ENCODE measurements at places on chromosomes 12 and 14.

GRCh38 chr12:119784673-119785072 lies 92.4 kb downstream of the CIT start:
- DNase-seq: no peak

DNA sequence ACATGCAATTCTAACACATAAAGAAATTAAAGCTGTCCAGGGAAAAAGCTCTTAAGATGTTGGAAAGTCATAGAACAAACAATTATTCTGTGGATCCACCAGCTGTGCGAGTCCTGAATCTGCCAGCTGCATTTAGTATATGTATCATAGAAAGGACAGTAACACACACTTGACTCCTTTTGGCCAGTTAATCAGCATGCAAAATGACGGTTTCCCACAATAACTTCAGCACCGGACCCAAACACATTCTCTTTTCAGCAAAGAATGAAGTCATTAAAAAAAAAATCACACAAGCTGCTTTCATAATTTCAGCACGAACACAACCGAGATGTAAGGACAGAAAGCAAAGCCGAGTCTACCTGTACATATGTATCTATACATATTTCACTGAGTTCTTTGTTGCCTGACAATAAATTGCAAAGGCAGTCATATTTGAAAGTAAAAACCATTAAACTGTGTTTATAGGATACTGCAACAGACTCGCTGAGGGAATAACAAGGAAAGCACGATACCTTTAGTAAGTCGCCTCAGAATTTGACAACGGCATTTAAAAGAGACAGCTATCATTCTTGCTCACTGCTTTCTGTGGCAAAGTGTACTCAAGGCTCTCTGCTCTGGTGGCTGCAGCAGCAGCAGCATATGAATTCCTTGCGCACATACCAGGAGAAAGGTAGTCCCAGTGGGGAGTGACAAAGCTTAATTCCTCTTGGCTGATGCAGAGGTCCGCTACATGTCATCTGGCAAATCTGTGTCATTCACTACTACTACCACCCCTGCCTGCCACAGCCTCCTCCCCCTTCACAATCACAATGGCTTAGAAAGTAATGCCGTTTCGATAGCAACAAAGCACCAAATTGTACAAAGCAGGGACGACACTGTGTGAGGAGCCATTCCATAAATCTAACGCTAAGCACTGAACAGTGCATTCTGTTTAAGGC lies at the start of gene GRIP1:
TSS of gene GRIP1 (minus strand) at position 739 of the 938 bp plus-strand sequence. CDS start at position 567, 172 bp downstream.
- no peak for DNase-seq

DNA sequence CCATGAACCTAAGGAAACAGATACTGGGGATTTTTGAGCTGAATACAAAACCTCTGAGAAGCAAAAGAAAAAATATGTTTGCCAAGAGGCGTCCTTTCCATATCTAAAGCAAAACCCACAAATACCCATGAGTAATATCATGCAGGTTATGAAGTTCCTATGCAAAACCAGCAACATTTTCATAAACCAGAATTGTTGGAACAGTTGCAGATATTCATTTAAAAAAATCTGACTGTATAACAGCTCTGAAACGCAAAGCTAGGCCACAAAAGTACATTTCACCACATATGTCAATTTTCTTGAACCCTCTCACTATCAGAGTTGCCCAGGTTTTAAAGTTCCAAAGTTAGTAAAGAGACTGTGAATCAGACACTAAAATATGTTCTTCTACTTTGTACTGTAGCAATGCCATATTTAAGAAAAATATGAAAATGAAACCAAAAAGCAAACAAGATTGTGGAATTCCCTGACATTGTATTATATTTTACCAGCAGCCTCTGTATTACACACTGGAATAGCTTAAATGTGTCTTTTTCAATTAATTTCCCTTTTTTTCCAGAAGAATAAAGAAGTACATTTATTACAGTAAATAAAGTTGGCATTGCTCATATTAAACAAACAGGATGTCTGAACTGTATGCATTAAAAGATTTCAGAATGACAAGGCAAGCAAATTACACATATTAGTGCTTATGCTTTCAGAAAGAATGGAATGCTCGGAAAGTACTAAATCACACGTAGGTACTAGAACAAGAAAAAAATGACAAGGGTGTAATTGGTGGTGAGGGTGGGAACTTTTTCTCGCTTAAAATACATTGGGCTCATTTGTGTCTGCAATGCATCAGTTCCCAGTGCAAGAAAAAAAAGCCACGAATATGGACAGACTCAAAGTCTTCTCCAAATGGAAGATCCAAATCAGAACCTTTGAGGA lies 33.6 kb upstream of the HIF1A start:
- no peak for DNase-seq

DNA sequence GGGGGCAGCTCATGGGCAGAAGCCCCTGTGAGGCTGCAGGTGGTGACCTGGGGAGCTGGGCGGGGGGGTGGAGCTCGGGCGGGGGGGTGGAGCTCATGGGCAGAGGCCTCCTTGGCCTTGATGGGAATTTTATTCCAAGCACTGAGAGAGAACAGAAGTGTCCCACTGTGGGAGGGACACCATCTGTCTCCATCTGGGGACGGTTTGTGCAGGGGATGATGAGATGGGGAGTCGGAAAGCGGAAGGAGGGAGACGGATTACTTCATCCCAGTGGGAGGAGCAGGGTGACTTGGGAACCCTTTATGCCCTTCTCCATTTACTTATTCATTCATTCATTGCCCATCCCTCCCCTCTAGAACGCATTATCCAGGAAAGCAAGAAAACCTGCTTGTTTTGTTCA lies 304.7 kb downstream of the ADGRD1 start:
- DNase-seq: no peak

DNA sequence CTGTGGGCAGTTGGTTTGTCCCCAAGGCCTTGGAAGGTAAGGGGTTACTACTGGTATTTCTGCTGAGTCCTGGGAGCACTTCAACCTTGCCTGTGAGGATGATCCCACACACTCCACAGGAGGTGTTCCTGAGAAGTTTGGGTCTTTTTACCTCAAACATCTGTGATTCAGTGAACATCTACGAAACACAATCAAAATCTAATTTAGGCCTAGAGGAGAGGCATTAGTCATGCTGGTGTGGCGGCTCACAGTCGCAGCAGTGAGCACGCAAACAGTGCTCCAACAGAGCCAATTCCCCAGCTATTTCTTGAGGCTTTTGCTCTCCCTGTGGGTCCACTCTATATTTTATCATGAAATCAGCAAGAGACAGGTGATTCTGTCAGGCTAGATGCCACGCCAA lies 107.6 kb downstream of the APAF1 start:
- DNase-seq: no peak

GRCh38 chr12:30909349-30910037 lies 17.1 kb upstream of the TSPAN11 start:
- no peak for DNase-seq

GRCh38 chr12:90870971-90871725 lies 83.8 kb downstream of the CCER1 start:
- DNase-seq: no peak

DNA sequence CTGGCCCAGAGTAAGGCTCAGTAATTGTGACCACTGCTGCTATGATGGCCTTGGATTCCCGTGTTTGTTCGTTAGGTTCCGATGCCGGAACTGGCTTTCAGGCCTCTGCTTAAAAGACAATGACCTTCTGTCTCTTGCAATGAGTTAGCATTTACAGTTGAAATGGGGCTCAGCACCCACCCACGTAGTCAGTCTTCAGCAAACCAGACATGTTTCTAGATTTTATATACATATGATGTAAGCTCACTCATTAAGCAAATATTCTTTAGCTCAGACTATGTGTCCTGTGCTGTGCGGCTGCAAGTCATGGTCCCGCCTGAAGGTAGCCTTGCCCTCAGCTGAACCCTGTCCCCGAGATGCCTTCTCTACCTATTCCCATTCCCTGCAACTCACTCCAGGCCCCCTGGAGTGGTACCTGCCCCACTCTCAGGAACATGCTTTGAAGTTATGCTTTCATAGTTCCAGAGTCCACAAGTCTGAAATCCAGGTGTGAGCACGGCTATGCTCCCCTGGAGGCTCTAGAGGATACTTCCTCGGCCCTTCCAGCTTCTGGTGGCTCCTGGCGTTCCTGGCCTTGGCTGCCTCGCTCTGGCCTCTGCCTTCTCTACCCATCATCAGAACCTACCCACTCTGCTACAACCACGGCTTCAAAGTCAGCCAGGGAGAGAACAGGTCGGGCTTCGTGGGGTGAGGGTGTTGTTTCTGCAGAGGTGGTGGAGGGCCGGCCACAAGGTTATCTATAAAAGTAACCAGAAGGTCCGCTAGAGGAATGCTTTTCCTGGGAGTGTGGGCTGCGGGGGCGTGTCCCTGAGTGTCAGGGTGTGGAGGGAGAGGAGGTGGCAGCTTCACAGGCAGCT lies 157.8 kb downstream of the RBM19 start:
- no peak for DNase-seq

DNA sequence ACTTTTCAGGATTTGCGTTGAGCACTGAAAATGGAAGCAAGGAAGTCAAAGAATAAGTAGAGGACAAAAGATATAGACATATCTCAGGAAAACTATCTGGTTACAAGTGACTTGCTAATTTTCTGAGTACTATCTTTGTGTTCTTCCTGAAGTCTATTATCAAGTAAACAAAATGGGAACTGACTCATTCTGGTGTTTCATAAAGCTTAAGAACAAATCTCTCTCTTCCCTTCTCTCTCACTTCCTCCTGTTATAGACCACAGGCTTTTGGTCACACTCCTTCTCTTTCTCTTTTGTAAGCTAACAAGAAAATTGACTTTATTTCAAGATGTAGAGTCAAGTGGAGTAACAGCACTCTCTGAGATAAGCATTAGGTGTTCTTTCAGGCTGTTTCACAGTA lies 406.6 kb upstream of the SYT1 start:
- no peak for DNase-seq

GRCh38 chr12:115507951-115508722 lies 769.4 kb downstream of the MED13L start:
- DNase-seq: no peak

GRCh38 chr12:31849090-31849687 lies 110.0 kb upstream of the RESF1 start:
- no peak for DNase-seq

GRCh38 chr12:2256915-2257314 lies 204.1 kb downstream of the CACNA1C start:
- no peak for DNase-seq

- DNase-seq: no peak
These were observed 187.1 kb upstream of the CCND2 start for GRCh38 chr12:4086481-4086880.

DNA sequence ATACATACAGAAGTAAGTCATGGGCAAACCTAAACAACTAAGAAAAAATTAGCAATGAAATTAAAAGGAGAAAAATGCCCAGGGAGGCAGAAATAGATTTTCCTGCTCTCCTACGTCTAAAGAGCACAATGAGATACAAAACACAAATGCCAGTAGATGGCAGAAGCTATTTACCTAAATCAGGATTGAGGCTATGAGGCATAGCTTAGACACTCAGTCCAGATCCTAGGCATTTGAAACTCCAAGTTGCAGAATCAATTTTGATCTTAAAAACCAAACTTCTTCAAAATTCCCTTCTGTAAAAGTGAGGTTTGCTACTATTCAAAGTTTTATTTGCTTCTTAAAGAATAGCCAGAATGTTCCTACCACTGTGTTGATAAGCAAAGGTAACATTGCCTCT lies 368.6 kb downstream of the DAD1 start:
- no peak for DNase-seq

DNA sequence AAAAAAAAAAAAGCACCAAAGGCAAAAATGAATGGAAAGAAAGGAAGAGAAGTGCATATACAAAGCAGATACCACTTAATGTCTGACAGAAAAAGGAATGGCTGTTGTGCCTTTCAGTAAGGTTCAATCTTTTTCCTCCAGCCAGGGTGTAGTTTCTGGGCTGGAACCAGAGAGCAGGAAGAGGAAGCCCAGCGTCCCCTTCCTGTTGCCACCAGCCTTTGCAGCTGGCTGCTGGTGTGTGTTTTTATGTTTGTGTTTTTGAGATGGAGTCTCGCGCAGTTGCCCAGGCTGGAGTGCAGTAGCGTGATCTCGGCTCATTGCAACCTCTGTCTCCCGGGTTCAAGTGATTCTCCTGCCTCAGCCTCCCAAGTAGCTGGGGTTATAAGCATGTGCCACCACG lies 64.6 kb upstream of the LTA4H start:
- no peak for DNase-seq

DNA sequence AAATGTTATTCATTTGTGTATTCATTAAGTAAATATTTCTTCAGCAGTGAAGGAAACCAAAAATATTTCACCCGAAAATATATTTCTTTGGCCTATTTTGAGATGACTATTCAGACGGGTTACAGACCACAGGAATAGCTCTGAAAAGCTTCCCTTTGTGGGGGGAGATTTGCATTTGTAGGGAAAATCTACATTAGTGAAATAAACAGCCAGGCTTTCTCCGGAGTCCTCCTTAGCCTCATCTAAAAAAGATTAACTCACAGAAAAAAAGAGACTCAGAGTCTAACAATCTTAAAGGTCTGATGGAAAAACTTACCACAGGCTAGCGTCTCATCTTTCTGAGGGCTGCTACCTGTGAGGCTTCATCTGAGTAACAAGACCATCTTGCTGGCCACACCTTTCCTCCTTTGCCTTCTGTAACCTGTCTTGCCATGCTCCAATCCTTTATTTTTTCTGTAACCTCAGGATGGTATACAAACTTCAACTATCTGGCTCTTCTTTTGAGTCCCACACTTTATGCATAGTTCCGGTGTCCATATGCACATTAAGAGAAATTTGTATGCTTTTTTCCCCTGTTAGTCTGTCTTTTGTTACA lies 100.7 kb downstream of the CNTN1 start:
- no peak for DNase-seq

DNA sequence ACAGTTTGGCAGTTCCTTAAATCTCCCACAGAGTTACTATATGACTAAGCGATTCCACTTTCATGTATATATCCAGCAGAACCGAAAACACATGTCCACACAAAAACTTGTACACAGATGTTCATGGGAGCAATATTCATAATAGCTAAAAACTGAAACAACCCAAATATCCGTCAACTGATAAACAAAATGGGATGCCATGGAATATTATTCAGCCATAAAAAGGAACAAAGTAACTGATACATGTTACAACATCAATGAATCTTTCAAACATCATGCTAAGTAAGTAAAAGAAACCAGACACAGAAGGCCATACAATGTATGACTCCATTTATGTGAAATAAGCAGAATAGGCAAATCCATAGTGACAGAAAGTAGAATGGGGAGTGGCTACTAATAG lies 80.2 kb upstream of the GPHB5 start:
- no peak for DNase-seq
